ENCODE measurements at places on chromosomes 2 and 18.

DNA sequence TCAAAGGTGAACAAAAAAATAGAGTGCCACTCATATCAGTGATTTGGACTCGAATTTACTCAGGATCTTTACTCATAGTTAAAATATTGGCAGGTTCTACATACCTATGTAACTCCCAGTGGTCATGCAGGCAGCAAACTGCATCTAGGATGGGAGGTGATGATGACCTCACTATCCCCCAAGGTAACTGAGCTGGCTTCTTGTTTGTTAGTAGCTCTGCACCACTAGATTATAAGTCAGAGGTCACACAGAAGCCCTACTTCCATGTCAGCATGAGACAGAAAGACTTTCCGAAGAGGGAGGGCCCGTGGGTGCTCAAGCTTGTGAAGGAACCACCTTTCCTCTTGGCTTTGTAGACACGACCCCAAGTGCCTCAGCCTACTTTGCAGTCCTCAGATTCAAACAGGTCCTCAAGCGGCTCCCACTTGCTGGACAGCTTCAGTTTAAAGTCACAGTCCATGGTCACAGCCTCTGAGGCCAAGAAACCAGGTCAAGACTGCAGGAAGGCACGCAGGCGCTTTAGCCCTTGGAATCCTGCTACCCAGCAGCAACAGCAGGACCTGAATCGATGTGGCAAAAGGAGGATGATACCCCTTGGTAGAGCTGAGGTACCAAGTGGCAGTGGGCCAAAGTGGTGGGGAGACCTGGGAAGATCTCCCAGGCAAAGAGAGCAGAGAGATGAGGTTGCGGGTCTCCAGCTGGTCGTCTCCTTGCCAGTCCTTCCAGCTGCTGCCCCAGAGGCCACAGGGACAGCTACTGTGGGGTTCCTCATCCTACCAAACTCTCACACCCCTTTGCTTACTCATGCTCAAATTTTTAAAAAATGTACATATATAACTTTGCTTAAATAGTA lies 4.3 kb downstream of the NTSR2 start:
- no peak for DNase-seq

DNA sequence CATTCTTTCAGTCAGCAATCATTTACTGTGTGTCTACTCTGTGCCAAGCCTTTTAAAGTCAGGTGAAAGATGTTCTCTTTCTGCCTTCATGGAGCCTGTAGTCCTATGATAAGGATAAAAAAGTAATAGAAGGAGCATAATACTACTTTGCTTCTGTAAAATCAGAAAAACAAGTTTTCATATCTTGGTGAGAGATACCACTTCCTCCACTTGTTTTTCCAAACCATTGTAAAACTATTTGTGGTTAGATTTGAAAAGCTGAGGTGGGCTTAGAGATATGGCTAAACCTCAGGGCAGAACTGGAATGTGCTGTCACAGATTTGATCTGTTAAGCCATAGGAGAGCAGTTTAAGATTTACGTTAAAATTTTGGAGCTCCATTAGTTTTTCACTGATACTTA lies 104.7 kb upstream of the FAM117B start:
- DNase-seq: no peak

GRCh38 chr18:22391407-22392345 lies 26.0 kb downstream of the CTAGE1 start:
- DNase-seq: peak; percentile 25

- DNase-seq: peak; percentile 60
Measured at GRCh38 chr18:23231340-23232021, 96.2 kb downstream of the CABLES1 start.

DNA sequence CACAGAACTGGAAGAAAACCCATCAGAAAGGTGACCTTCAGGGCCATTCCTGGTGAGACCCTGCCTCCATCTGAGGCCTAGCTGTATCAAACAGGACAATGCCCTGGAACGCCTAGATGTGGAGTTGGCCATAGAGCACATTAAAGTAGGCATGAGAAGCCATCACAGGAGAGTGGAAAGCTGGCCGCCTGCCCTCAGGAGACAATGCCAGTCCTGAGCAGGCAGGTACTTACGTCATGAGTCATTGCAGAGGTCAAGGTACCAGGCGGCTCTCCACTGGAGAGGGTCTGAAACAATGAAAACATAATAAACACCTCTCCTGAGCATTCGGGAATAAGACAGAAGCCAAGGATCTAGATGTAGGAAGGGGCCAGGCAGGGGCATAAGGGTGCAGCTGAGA lies 68.6 kb downstream of the CCDC93 start:
- DNase-seq: no peak

- DNase-seq: peak; percentile 21
Measured at GRCh38 chr18:49335677-49336076, 124.8 kb downstream of the DYM start.

DNA sequence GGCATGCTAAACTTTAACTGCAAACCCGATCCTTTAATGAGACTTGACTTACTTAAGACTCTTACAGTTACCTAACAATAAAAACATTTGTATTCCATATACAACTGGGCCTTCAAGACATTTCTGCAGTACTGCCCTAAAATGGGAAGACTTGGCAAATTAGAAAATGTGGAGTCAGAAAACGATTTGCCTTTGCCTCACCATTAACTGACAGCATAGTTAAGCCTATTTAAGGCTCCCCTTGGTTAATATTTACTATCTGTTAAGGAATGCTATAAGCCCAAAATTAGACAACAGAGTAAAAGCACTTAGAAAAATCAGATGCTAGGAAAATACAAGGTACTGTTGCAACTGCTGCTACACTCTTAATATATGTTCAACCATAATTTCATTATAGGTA lies 18.7 kb downstream of the TYW5 start:
- DNase-seq: no peak

DNA sequence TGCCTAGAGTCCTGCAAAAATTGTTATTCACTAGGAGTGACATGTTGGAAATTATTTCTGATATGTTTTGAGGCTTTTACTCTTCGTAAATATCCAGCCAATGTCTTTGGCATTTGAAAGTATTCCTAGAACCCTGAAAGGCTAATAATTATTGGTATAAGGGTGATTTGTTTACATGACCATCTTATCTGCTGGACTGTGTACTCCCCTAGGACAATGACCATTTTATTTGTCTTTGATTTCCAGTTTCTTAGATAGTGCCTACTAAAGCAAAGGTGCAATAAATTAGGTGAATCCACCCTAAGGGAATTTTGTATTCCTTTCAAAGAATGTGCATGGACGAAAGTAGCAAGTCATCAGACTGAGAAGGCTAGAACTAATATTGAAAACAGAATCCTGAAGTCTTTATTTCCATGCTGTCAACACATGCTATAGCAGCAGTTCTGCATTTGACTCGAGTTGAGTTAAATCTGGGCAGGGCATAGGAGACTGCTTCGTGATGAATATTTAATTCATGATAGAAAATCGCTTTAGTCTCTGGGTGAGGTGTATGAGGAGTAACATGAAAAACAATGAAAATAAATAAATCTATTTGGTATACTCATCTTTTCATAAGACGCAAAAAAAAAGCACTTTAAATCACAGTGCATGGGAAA lies 235.7 kb downstream of the GPD2 start:
- no peak for DNase-seq

GRCh38 chr18:48188609-48189008 lies 220.6 kb downstream of the ZBTB7C start:
- DNase-seq: no peak

DNA sequence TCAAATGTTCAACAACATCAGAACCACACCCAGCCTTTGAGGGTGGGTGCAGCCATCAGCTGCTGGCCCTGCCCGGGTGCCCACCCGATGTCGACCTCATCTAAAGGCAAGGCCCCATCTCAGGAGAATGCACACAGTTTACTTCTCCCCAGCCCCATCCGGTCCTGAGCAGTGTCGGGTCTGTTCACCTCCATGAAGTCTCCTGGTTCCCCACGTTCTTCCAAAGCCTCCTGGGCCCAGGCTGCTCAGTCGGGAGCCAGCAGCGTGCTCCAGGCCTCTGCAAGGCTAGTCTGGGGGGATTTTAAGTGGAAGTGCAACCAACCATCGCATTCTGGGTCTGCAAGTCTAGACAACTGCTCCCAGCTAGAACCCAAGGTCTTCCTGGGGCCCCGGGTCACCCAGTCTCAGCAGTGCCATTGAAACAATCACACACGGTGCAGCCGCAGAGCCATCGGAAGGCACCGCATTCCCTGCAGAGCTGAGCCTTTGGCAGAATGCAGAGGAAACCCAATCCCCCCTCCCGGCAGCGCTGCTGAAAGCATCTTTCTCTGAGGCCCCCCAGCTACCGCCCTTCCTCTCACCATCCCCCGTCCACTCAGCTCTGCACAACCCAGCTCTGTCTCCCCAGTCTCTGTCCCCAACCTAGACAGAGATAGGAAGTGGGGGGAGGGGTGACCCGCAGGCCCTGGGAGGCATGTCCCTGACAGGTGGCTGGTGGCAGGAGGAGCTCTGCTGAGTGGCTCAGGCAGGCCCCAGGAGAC lies 8.5 kb downstream of the ESPNL start:
- peak; percentile 46 for DNase-seq
